ENCODE measurements at places on chromosomes 16 and 17.

GRCh38 chr16:89442990-89443726, 47.2 kb downstream of the ANKRD11 start:
- no peak for DNase-seq

DNA sequence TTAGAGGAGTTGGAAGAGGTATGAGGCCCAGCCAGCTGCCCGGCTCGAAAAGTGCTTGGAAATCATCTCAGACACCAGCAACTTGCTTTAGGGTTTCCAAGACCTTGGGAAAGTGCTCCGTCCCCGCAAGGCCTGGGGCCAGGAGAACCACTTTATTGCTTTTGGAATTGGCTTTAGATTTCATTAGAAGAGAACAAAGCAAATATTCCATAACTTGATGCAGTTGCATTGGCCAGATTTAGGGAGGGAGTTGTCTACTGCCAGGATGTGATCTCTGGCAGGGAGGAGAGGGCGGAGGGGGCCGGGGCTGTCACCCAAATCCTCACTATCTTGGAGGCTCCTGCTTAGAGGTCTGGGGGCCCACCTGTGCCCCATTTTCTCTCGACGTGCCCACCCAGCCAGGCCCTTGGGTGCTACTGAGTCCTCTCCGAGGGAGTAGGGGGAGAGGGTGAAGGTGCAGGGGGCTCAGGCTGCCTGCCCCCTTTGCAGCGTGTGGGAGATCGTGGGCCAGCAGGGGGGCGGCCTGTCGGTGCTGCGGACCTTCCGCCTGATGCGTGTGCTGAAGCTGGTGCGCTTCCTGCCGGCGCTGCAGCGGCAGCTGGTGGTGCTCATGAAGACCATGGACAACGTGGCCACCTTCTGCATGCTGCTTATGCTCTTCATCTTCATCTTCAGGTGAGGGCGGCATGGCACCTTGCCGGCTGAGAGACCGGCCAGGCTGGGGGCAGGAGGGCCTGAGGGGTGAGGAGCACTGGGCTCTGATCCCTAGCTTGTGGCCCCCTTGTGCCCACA, 30.6 kb downstream of the CACNA1G start:
- no peak for DNase-seq

GRCh38 chr16:72568502-72568901, 396.5 kb upstream of the PMFBP1 start:
- DNase-seq, result no peak

- no peak for DNase-seq
Measured at GRCh38 chr16:79067600-79067999, 532.9 kb downstream of the MAF start.

GRCh38 chr16:86259499-86259898, 250.8 kb upstream of the FOXF1 start:
- no peak for DNase-seq

DNA sequence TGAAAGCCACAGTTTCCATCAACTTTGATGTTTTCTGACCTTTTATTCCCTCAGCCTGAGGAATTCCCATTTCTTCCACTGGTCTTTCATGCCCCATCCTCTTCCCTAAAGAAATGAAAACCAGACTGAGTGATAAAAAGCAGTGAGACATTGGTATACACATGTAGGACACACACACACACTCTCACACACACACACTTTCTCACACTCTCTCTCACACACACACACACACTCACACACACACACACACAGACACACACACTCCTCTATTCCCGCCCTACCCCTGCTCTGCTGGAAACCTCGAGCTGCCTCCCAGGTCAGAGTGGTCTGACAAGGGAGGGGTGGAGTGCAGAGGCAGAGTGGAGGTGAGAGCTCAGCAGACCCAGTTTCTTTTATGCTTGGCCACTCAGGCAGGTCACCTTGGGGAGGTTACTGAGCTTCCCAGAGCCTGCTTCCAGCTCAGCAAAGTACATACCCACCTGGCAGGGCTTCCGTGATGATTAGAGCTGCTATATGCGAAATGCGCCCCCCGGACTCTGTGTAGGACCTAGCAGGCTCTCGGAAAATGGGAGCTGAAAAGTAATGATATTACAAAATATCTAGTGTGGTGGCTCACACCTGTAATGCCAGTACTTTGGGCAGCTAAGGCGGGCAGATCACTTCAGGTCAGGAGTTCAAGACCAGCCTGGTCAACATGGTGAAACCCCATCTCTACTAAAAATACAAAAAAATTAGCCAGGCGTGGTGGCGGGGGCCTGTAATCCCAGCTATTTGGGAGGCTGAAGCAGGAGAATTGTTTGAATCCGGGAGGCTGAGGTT, 30.7 kb downstream of the CCR7 start:
- DNase-seq, result no peak

- peak; percentile 4 for DNase-seq
Measured at GRCh38 chr16:71746442-71747046, 22.0 kb upstream of the PHLPP2 start.

- no peak for DNase-seq
Measured at GRCh38 chr17:37310940-37311339, 64.8 kb upstream of the C17orf78 start.

- DNase-seq, result no peak
Measured at GRCh38 chr17:80339118-80339517, 75.8 kb upstream of the ENDOV start.

DNA sequence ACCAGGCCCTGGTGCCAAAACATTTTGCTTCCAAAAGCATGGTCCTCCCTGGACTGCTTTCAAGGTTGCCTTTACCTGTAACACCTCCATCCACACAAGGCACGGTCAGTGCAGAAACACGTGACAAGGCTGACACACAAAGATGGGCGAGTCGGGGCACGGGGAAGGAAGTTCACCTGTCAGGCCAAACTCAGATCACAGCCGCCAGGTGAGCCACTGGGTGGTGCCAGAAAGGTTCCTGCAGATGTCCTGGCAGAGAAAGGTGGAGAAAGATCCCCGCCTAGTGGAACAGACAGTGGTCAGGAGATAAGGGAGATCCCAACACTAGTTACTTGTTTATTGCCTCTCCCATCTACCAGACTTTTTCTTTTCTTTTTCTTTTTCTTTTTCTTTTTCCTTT, 155.3 kb downstream of the AIPL1 start:
- DNase-seq, result no peak

DNA sequence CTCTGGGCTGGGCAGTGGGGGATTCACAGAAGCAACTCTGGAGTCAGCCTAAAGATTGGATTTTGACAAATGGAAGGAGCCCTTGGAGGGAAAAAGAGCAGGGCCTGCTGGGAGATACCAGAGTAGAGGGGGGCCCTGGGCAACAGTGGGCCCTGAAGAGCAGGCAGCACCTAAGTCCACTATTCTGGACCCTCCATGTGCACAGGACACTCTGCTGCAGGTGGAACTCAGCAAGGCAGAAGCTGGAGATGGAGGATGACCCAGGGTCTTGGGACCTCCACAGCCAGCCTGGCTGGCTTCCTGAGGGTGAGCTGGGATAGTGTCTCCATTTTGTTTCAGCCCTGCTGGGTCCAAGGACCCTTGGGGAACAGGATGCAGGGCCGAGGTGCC, 63.0 kb upstream of the TEX2 start:
- DNase-seq, result no peak

DNA sequence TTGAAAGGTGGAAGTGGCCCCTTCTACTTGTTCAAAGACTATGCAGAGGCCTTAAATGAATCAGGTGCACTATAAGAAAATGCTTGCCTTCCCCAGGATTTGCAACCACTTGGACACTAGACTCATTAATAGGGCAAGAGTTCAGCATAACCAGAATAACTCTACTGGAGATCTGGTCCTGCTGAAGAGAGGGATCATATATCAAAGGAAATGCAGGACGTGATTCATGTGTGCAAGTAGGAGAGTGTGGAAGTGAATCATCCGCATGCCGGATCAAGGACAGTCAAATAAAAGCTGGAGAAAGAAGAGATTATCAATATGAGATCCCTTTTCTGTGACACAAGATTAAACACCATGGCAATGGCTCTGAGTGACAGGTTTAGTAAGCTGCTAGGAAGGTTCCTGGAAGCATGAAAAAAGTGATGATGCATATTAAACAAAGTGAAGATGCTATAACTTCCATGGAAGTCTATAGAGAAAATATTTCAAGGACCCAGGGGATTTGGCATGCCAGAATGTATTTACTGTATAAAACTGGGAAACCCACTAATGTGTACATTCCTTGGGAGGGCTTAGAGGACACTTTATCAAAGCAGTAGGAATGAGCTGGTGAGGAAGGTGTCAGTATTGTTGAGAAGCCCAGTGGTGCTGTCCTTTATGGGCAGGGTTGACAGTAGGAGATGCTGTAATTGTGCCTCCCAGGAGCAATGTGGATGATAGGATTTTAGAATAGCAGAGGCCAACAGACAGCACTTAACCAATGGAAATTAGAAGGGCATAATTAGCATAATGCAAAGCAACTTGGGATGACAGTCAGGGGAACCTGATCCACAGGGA, 133.1 kb downstream of the ABCA8 start:
- DNase-seq, result no peak

- DNase-seq, result no peak
Measured at GRCh38 chr17:79655672-79656290, 44.9 kb upstream of the RBFOX3 start.

DNA sequence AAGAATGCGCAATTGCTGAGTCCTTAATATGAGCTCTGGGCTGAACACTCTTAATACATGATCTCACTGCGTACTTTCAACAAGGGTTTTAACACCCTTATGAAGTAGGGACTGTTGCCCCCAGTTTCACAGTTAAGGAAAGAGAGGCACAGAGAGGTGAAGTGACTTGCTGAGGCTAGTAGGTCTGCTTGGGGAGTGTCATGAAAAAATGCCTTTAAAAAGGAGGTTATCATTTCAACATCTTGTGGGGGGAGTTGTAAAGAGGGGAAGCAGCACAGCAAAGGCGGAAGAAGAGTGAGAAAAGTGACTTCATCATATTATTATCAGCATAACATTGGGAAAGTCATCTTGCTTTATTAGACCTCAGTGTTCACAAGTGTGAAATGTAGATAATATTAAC, 2.1 kb downstream of the CCL4L2 start:
- DNase-seq, result no peak

GRCh38 chr17:27376637-27377547, 79.4 kb upstream of the KSR1 start:
- DNase-seq, result no peak

- no peak for DNase-seq
Measured at GRCh38 chr17:34665150-34665806, 85.9 kb downstream of the TMEM132E start.

GRCh38 chr17:80696456-80696855, 151.8 kb downstream of the RPTOR start:
- no peak for DNase-seq

GRCh38 chr16:69848637-69849545, 86.8 kb downstream of the WWP2 start:
- no peak for DNase-seq

DNA sequence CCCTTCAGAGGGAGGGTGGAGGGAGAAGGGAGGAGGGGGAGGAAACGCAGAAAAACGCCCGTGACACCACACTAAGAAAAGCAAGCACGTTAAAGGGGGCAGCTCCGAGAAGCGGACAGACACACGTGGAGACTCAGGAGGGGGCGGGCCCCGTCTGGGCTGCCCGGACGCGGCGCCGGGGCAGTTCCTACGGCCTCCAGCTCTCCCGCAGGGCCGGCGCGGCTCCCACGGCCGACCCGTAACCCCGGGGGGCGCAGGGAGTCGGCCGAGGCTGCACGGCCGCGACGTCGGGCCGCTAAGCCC, 362 bp downstream of the KLHDC4 start:
- DNase-seq, result peak; percentile 33

DNA sequence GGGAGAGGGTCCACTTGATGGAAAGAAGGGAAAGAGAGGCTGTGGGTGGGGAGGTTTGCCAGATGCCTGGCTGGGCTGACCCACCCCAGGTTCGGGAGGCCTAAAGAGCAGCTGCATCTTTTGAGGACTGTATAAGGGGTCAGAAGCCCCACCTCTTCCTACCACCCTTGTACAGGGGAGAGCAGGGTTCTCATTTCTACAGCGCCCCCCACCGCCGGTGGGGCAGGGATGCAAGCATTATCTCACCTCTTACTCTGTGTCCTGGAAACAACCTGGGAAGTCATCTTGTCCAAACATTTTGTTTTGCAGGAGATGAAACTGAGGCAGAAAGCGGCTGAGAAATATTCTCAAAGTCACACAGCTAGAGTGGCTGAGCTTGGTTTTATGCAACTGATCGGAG, 22.5 kb upstream of the CCDC182 start:
- DNase-seq, result no peak

- DNase-seq, result no peak
Measured at GRCh38 chr17:31888124-31888523, 13.4 kb downstream of the UTP6 start.

DNA sequence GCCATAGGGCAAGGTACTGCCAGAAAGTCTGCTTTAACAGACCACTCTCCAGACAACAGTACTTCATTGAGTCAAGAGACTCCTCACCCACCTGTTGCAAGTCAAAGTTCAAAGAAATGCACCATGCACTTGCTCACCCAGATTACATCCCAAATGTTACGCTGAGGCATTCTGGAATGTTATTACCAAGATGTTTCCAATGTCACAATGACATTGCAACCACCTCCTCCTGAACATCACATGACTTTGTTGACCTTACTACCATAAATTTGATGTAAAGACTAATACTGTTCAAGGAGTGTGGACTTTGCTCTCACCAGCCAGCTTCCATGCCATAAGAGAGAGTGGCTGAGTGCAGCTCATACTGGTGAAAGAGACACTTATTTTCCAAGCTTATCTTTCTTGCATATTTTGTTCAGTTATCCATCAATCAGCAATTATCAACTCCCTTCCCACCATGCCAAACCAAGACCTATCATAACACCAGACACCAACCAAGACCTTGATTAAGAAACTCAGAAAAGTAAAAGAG, 58.5 kb upstream of the BCAR1 start:
- no peak for DNase-seq

- DNase-seq, result no peak
Measured at GRCh38 chr16:65510850-65511249, 389.0 kb upstream of the CDH11 start.

DNA sequence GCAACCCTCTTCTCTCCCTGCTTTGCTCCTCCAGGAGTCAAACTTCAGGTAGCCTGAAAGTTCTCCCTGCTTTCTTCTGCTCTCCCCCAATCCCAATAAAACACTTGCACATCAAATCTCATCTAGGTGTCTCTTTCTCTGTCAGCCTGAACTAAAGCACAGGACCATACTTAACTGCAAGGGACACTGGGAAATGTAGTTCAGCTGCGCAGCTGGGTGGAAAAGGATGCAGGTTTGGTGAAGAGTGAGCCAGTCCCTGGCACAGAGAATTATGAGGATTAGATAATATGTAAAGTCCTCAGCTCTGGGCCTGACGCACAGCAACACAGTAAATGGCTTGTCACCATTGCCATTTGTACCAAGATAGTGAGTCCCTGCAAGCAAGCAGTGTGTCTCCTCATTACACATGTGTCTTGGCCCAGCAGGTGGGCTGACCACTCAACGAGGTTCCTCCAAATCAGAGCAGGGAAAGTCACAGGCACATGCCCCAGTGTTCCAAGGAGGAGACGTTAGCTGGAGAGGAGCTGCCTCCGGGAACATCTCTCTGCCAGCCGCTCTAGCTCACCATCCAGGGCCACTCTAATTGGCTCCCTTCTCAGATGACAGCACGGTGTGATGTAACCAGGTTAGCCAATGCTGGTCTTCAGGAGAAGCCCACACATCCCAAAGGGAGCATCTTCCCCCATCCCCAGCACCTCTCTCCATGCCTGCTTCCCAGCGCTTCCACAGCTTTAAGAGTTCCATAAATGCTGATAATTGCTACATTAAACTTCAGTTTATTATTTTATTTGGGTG, 29.7 kb upstream of the IRX3 start:
- DNase-seq, result no peak

GRCh38 chr16:84061236-84061819, 18.7 kb upstream of the SLC38A8 start:
- DNase-seq, result no peak
